ENCODE measurements at places on chromosomes 3 and 15.

- DNase-seq = no peak
Observed at GRCh38 chr15:60737217-60737616, 258.3 kb upstream of the ICE2 start.

- no peak for DNase-seq
Observed at GRCh38 chr3:59245859-59246501, 196.2 kb upstream of the CFAP20DC start.

DNA sequence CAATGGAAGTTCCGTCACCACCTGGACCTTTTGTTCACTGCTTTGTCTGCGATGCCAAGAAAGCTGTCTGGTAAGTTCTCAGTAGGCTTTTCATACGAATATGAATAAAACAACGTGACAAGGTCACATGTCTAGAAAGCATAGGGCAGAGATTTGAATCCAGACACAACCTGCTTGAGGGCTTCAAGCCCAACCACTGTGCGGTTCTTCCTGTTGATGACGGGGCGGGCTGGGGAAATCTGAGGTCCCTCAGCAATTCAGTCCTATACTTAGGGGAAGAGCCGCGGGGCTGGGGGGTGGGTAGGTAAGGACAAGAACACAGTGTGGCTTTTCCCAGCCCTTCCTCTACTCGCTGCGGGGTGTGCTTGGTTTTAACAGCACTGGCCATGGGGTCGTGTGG is 32.4 kb upstream of the SMAD3 start:
- no peak for DNase-seq

- DNase-seq = no peak
Observed at GRCh38 chr3:126132751-126133511, 47.5 kb downstream of the ALDH1L1 start.

Measured in stimulated activated naive B cell treated with anti-CD40 and anti-IgM and Interleukin-4, amounts not matched to agents 10 μg/mL and 1 μg/mL and 100 μg/mL, for 72 hours (primary cell).